Hindlimb muscle (tissue), 1 donor: ENCODE measurements at places on chromosomes 3 and 15. TPM values are rescaled to one million over a fixed set of nuclear protein-coding genes. Genes with fewer than 3 reads are reported as not detected.

NR1I2 gene
- polyA plus RNA-seq = 0.43 TPM

GRCh38 chr3:152635389-152635788 is 199.5 kb upstream of the P2RY1 start:
- no peak for DNase-seq

DNA sequence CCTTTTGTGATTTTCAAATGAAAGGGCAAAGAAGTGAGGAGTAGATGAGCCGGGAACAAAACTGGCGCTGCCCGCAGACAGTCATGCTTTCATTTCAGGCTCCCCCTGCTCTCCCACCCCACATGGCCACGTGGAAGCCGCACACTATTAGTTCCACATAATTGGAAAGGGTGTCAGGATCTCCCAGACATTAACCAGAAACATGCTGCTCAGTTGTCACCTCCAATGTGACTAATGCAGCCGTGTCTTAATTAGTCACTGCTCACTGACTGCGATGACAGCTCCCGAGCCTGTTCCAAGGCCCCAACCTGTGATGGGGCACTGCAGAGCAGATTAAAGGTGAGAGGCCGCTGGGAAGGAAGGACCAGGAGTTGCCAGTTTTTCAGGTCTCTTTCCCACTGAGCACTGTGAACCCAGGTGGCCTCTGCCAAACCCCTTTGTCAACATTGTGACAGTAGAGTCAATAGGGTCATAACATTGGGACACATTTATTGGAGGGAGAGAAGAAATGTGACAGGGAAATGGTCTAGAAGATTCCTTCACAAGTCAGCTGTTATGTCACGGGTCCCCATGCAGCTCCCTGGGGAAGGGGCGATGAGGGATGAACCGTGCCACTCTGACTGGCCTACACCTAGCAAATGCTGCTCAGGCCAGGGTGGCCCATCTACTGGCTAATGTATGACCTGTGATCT is 38.6 kb upstream of the SFMBT1 start:
- DNase-seq = no peak

ZBBX gene
- not detected for polyA plus RNA-seq

DNA sequence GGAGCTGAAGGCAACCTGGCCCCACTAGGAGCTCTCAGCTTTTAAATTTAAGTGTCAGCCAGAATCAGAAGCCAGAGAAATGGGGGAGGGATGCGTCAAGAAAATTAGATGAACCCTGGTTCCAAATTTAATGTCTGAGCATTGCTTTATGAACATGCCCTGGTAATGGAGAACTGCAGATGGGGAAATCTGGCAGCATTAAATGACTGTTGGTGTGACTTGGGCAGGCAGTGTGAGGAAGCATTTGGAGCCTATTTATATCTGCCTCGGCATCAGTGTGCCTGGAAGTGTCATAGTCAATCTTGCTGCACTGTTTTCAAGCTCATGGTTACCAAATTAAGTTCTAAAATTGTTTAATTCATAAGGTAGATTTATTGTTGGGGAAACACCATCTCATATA is 29.0 kb downstream of the NME9 start:
- DNase-seq = no peak

DNA sequence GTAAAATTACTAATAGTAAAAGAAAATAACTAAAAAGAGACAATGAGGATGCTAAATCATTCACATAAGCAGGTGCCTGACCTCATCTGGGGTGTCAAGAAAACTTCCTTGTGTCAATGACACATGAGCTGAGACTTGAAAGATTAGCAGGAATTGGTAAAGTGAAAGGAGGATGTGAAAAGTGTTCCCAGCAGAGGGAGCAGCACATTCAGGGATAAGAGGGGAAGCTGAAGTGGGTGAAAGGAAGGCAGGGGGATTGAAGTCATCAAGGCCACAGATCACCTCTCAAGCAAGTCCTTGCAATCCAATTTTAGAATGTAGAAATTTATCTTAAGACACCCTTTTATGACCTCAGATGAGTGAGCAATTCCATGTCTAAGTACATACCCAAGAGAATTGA is 60.2 kb upstream of the ACP3 start:
- DNase-seq = peak; percentile 15
